ENCODE measurements at places on chromosomes 6 and 20.

DNA sequence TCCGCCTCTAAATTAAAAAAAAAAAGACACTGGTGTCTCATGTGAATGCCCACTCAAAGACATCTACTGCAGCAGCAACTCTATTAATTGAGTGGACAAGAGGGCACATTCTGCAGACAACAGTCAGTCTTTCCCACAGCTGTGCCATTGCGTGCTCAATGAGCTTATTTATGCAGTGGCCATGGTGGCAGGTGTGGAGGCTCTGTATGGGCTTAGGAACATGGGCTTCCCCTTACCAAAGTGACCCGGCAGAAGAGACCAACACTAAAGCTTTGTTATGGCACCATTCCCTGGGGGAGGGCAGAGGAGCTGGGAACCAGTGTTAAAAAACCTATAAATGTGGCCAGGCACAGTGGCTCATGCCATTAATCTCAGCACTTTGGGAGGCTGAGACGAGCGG, 4.2 kb upstream of the VAPB start:
- DNase-seq = no peak

DNA sequence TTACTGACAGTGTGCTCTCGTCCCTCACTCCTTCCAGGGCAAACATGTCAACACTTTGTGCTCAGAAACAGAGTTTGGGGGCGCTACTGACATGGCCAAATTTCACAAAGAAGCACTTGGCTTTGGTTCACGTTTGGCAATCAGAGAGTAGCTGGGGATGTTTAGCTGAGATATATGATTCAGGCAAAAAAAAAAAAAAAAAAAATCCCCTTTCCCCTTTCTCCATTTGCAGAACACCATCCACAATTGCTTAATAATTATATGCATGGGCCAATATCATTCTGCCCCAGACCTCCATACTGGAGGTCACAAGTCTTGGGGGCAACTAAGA, 128.4 kb upstream of the ADGRF1 start:
- no peak for DNase-seq

DNA sequence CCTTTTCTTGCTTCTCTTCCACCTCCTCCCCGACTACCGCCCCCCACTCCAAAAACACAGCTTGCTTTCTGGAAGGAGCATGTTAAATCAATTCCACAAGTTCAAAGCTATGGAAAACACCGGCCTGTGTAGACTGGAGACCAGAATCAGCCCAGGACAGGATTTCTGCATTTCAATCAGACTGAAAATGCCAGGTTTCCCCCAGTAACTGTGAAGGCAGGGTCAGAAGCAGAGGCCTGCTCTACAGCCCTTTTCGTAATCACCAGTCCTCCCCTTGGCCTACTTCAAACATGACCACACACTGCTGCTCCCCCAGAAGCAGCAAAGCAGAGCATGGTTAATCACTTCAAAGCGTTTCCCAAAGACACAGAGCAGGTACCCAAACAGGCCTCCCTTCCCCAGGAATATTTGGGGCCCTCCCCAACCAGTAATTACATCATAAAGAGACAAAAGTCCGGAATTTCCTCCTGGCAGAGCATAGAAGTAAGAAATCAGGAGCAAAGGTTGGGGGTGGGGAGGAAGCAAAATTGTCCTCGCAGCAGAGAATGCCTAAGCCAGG, 38.4 kb downstream of the ZMYND8 start:
- DNase-seq = no peak

DNA sequence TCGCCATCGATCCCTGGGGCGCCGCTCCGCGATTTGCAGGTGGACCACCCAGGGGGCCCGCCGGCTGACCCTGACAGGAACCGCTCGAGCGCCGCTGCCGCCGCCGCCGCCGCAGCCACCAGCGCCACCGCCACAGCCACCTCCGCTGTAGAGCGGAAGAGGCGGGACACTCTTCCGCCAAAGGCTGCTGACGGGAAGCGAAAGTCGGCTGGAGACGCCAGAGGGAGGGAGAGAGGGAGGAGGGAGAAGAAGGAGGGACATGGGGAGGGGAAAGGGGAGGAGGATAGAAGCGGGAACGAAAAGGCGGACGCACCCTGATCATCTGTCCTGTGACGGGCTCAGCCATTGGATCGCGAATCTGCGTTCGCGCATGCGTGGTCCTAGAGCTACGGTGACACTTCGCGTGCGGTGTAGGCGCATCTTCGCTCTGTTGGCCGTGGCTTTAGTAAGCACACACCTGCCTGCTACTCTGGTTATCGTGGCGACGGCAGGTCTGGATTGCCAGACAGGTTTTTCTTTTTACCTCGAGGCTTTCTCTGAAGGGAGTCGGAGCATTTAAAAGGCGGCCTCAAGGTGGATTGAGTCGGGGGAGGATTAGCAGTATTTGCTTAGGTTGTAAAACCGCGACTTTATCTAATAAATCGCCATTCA, at the start of gene TMEM30A:
TSS of gene TMEM30A (minus strand) at position 161 of the 651 bp plus-strand sequence. CDS start at position 7, 154 bp downstream.
- DNase-seq = peak; percentile 97

DNA sequence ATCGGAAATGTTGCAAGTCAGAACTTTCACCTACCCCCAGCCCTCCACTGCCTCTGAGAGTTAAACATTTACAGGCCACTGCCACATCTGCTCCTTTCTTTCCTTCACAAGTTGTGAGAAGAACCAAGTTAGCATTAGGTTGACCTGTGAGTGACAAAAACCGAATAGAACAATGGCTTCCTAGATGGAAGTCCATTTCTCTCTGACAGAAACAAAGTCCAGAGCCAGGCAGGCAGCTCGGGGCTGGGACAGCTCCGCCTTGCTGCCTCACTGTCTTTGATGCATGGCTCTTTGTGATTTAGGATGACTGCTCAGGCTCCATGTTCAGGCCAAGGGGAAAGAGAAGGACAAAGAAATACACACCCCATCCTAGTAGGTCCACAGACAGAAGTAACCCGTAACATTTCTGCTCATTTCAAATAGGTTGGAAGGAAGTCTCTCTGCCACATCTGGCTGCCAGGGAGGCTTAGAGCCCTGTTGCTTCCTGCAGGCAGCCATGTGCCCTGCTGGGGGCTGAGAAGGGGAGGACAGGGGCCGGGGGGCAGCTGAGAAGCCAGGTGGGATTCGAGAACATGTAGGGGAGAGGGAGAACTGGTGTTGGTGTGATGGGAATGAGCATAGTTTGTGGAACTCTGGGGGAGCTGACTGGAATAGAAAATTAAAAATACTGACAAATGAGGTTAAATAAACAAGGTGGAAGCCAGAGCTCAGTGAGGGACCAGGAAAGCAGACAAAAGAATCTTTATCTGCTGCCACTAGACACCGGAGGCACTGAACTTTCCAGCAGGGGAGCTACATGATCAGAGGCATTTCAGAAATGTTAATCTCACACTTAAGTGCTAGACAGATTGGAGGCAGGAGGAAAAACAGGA, 19.5 kb upstream of the IER3 start:
- no peak for DNase-seq

- no peak for DNase-seq
Measured at GRCh38 chr20:61460261-61461052, 208.4 kb downstream of the CDH4 start.

GRCh38 chr6:135877666-135878065, 26.2 kb downstream of the PDE7B start:
- no peak for DNase-seq

DNA sequence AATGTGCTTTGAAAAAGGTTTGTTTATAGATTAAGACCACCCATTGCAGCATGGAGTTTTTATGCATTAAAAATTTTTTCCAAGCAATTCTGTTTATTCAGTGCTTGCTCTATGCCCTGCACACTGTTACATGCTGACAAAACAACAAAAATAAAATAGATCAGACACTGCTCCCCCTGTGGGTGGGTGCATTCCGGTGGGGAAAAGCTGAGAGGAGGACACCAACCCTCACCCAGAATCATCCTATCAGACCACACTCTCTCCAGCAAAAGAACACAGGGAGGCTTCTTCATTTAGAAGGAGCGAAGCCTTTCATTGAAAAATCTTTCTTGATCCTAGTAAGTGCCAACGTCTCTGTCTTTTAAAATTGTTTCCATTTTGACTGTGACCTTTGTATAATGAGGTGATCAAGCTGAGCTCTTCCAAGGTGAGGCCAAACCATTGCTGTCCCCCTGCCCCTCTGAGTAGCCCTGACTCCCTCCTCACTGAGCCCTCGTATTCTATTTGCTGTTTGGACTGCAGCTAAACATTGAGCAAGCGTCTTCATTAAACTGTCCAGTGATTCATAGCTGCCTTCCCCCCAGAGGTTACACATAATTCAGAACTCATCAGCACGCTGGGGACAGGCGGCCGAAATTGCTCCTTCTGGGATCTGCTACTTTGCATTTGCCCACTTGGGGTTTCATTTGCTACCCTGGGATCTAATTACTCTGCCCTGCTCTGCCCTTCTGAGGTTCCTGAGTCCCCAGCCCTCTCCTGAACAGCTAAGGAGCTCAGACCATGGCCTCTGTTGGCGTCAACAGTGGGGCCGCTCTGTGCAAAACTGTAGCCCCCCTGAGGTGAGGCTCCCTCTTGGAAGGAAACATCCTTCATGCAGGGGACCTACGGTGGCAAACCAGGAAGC, 102.4 kb downstream of the F13A1 start:
- no peak for DNase-seq

DNA sequence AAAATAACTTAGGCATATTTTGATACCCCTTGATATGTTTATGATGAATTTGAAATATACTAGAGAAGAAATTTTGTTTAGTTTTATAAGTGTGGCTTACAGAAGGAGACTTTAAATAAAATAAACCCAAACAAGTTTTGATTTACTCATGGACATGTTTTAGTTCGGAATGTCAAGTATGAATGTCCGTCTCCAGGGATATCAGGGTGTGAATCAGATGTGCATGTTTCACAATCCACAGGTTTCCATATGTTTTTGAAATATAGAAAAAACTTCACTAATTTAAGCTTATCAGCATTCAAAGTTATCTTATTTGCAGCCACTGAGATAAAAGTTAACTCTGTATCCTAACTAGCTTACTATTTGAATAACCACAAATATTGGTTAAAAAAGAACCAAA, 51.5 kb downstream of the PLCB1 start:
- no peak for DNase-seq

DNA sequence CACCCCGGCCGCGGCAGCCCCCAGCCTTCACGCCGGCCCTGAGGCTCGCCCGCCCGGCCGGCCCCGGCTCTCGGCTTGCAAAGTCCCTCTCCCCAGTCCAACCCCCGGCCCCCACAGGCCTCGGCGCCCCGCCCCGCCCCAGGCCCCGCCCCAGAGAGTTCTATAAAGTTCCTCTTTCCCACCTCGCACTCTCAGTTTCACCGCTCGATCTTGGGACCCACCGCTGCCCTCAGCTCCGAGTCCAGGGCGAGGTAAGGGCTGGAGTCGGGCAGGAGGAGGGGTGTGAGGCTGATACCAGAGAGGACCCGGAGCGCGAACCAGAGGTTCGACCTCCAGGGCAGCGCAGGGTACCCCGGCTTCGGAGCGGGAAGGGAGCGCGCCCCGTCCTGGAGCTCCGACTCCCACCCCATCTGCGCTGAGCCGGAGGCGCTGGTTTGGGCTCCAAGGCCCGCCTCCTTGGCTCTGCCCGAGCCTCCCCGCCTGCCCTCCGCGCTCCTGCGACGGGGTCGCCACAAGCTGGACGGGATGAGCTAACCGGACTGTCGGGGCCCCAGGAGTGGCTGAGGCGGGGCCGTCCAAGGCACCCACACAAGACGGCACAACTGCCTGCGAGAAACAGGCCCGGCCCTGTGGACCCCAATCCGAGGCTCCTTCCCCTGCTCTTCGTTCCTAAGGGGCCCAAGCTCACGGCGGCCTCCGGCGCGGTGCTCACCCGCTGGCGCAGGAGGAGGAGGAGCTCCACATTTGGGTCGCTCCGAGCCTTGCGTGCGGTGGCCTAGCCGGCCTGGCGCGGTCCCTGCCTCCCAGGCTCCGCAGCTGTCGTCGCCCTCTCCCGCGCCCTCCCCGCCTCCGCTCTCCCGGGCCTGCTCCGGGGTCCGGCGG, at the start of gene IRF4:
TSS of gene IRF4 (plus strand) at position 194 of the 882 bp plus-strand sequence. CDS start 1,401 bp downstream, outside the sequence.
- DNase-seq = no peak

- no peak for DNase-seq
Measured at GRCh38 chr6:39453241-39453640, 130.7 kb upstream of the KCNK16 start.

GRCh38 chr6:80541886-80542285, 435.4 kb downstream of the BCKDHB start:
- DNase-seq = no peak

GRCh38 chr6:135215160-135215559, 34.1 kb downstream of the MYB start:
- DNase-seq = no peak

GRCh38 chr6:164812706-164813105, 496.7 kb downstream of the C6orf118 start:
- DNase-seq = no peak

- DNase-seq = no peak
Measured at GRCh38 chr20:33522256-33522820, 32.4 kb downstream of the CBFA2T2 start.

DNA sequence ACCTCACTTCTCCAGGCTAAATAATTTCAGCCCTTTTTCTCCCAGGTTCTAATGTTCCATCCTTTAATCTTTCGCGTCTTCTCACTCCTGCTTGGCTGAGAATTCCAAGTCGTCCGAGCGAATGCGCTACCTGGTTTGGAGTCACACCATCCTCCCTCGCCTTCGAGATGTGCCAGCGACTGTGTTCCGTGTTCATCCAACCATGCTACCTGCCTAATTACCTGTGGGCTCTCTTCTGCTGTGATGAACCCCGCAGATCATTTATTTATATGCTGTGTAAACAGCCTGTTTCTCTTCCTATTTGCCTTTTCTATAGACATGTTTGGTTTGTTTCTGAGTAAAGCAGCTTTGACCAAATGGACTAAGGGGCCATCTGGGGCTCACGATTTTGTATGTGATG, 83.5 kb upstream of the TMEM181 start:
- DNase-seq = no peak

GRCh38 chr6:139443231-139444112, 69.0 kb upstream of the CITED2 start:
- DNase-seq = no peak

DNA sequence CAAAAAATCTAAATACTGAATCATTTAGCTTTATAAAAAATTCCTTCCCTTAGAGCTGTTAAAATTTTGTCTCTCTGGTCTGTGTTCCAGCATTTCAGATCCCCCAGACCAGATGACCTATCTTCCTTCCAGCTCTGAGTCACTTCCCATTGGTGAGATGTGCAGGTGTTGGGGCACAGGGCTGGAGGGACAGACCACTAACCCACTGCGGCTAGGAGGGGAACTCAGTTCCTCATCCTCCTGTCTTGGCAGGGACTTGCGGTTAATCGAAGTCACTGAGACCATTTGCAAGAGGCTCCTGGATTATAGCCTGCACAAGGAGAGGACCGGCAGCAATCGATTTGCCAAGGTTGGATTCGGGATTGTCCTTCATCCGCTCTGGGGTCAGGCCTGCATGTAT, 6.0 kb downstream of the CNPY3 start:
- DNase-seq = no peak

GRCh38 chr6:162372106-162372505, 355.5 kb downstream of the PRKN start:
- DNase-seq = no peak

- no peak for DNase-seq
Measured at GRCh38 chr20:43408848-43409576, 48.7 kb upstream of the SRSF6 start.

GRCh38 chr6:108655806-108656651, 95.3 kb downstream of the FOXO3 start:
- DNase-seq = no peak

DNA sequence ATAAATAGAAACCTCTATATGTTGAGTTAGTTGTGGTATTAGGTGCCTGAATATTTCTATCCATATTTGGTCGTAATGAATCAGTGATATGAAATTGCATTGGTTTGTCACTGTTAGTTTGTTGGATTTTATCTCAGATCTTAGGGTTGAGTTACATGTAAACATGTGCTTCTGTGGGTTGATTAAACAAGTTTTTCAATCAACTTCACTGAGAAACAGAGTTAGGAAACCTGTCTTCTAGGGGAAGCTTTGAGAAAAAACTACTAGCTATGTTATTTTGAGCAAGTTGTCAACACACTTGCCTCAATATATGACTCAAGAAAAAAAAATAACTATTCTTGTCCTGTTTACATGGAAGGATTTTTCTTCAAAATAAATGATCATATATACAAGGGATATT, 14.8 kb upstream of the ADGB start:
- no peak for DNase-seq
